ENCODE measurements at places on chromosomes 16 and 17.

DNA sequence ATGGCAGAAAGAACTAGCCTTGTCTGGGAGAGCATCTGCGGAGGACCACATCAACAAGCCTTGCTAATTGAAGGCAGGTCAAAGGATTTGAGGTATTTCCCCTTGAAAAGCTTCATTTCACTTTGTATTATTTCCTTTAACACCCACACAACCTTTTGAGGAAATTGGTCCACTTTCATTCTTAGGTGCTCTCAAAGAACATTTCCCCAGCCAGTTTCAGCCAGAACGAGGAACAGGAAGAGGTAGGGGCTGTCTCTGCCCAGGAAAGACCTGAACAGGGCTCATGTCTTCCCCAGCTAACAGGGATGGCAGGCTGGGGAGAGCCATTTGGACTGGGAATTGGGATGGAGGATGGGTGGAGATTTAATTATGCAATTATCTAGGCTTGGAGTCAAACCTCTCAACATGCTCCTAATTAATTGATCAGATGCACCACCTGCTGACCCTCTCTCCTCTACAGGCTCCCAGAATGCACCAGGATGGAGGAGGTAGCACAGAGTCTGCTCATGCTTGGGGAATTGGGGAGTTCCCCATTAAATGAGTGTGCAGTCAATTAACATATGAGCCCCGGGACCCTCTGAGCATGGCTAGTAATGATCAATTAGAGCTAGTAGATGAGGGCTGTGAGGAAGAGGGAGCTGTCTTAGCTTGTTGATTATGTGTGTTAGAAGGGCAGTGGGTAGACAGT is 84.6 kb downstream of the GP2 start:
- peak; percentile 7 for DNase-seq

GRCh38 chr17:21512307-21513011 is 136.3 kb downstream of the KCNJ12 start:
- DNase-seq = no peak

- no peak for DNase-seq
Observed at GRCh38 chr17:41777157-41777573, 9.3 kb downstream of the JUP start.

GRCh38 chr17:16351831-16352230 is 1.4 kb downstream of the CENPV start:
- DNase-seq = peak; percentile 13

- peak; percentile 62 for DNase-seq
Observed at GRCh38 chr16:80824623-80825364, 20.4 kb upstream of the CDYL2 start.
